ENCODE measurements at places on chromosomes 1 and 21.

GRCh38 chr1:88800382-88801051, 90.8 kb downstream of the GTF2B start:
- no peak for DNase-seq

DNA sequence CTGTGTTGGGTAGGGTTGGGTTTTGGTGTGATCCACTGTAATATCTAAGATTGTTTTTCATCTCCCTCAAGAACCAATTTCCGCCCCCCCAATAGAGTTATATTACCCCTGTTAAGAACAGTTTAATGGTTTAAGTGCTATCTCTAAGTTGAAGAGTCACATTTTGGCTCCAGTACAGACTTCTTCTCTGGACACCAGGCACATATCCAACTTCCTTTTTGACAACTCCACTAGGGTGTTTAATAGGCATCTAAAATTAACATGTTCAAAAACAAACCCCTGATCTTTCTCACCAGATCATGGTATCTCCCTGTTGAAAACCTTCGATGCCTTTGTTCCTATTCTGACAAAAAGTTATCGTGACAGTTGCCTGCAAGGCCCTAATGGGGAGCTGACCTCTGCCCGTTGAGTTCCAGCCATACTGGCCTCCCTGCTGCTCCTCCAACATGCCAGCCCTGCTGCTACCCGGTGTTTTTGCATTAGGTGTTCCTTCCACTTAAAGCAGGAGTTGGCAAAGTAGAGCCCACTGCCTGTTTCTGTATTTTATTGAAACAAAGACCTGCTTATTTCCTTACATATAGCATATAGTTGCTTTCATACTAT, 18.6 kb downstream of the USP24 start:
- no peak for DNase-seq

- no peak for DNase-seq
These were observed 5.4 kb downstream of the PPP2R5A start for GRCh38 chr1:212290608-212291007.

- DNase-seq: no peak
These were observed 148.0 kb upstream of the ERG start for GRCh38 chr21:38646213-38646837.

- DNase-seq: no peak
These were observed 336.0 kb downstream of the RRAGC start for GRCh38 chr1:38523568-38523939.

DNA sequence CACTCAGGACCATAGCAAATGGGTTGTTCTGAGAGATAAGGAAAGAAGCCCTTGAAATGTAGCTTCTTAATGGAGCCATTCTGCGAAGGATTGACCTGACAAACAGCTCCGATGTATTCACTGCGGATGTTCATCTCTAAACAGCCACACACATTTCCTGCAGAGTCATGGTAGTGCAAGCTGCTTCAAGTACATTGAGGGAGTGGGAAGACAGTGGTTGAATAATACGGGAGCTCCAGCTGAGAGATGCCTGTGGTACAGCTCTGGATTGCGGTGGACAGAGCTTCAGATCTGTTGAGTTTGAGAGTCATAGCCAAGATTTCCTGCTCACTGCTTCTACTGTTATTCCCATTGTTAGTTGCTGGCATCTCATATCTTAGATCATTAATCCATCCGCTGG, 86.6 kb downstream of the ZBTB18 start:
- DNase-seq: no peak

GRCh38 chr1:30541721-30542485, 181.5 kb downstream of the MATN1 start:
- DNase-seq: no peak

DNA sequence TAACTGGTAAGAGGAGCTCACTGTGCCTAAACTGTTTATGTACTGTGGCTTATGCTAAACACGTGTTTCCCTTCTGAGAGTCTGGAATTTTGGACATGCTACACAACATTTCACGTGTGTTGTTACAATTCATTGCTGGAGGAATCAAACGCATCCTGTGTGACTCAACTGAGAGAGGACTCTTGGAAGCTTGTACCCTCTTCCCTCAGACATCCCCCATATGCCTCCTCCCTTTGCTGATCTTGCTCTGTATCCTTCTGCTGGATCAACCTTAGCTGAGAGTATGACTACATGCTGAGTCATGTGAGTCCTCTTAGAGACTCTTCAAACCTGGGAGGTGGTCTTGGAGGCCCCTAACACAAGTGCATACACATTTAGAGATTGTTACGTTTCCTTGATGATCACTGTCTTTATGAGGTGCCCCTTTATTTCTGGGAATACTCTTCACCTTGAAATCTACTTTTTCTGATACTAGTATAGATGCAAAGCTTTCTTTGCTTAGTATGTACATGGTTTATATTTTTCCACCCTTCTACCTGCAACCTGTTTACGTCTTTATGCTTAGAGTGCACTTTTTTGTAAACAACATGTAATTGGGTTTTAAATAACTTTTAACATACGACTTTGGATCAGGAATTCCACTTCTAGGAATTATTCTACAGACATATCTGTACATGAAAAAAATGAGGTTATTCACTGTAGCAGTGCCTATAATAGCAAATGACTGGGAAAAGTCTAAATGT, 8.7 kb downstream of the NPHP4 start:
- DNase-seq: peak; percentile 74

GRCh38 chr21:27466140-27466539, 499.3 kb upstream of the ADAMTS5 start:
- no peak for DNase-seq

DNA sequence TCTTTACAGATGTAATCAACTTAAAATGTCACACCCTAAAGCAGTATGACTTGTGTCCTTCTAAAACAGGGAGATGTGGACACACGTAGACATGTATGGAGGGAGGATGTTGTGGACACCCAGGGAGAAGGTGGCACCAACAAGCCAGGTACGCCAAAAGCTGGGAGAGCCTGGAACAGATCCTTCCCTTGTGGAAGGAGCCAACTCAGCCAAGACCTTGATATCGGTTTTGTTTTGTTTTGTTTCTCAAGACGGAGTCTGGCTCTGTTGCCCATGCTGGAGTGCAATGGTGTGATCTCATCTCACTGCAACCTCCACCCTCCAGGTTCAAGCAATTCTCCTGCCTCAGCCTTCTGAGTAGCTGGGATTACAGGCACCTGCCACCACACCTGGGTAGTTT, 45.6 kb downstream of the CHAF1B start:
- DNase-seq: no peak

- no peak for DNase-seq
These were observed 8.0 kb downstream of the SMCP start for GRCh38 chr1:152886085-152886484.

DNA sequence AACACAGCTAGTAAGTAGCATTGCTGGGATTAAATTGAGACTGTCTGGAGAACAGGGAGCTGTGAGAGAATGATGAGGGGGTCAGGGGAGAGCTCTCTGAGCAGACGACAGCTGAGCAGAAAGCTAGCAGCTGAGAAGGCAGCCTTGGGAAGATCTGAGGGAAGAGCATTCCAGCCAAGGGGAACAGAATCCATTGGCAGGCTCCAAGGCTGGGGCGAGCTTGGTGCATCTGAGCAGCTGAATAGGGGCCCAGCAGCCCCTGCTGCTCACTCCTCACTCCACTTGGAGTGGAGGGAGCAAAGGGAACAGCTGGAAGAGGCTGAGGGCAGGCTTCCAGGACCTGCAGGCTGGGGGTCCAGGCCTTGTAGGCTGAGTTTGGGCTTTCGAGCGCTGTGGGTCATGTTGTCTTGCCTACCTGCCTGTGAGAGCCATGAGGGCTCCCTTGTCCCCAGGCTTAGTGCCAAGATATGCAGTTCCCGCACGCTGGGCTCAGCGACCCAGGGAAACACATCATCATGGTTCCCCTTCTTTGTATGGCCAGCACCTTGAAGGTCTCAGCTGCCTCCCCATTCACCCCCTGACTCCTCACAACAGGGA, 10.5 kb downstream of the ACOT11 start:
- no peak for DNase-seq

DNA sequence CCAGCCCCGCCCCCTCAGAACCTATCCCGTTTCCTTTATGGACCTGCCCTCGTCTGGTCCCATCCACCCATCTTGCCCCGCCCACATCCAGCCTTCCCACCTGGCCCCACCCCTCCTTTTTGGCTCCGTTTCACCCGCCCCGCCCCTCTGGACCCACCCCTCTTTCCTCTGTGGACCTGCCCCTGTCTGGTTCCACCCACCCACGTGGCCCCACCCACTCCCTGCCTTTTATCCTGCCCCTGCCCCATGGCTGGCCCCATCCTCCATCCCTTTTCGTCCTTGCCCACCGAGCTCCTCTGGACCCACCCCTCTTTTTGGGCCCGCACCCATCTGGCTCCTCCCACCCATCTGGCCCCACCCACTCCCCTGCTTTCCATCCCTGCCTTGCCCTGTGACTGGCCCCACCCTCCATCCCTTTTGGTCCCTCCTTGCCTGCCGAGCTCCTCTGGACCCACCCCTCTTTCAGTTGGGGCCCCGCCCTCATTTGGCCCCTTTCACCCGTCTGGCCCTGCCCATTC, 177.3 kb downstream of the CAMTA1 start:
- DNase-seq: no peak

- DNase-seq: peak; percentile 94
These were observed at the start of gene RRAGC for GRCh38 chr1:38859561-38860453. RRAGC (minus strand) TSS chr1:38859772; CDS start chr1:38859646, 126 bp downstream.

DNA sequence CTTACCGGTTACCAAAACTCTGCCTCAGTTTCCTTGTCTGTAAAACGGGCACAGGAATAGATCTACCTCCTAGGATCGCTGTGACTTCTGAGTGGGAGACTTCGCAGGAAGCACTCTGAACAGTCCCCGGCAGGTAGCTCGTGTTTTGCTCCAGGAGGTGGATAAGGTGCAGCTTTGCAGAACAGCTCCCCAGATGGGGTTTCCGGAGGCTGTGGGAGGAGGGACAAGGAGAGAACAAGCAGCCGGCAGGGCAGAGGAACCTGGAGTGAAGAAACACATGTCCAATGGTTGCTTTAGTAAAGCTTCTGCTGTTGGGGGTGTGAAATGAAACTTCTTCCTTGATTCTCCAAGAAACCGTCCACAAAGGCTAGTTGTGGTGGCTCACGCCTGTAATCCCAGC, 95.5 kb upstream of the TARDBP start:
- no peak for DNase-seq

- DNase-seq: no peak
These were observed 11.6 kb upstream of the CD46 start for GRCh38 chr1:207740207-207740606.

DNA sequence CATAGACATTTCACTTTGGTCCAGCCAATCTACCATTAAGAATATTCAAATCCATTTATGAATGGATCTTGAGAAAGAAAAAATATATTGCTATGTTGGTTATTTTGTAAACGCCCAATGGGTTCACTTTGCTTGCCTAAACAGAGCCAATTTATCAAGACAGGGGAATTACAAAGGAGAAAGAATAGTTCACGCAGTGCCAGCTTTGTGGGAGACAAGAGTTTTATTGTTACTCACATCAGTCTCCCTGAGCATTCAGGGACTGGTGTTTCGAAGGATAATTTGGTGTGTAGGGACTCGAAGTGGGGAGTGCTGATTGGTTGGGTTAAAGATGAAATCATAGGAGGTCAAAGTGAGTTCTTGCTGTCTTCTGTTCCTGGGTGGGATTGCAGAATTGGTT, 135.3 kb downstream of the GABPA start:
- no peak for DNase-seq

DNA sequence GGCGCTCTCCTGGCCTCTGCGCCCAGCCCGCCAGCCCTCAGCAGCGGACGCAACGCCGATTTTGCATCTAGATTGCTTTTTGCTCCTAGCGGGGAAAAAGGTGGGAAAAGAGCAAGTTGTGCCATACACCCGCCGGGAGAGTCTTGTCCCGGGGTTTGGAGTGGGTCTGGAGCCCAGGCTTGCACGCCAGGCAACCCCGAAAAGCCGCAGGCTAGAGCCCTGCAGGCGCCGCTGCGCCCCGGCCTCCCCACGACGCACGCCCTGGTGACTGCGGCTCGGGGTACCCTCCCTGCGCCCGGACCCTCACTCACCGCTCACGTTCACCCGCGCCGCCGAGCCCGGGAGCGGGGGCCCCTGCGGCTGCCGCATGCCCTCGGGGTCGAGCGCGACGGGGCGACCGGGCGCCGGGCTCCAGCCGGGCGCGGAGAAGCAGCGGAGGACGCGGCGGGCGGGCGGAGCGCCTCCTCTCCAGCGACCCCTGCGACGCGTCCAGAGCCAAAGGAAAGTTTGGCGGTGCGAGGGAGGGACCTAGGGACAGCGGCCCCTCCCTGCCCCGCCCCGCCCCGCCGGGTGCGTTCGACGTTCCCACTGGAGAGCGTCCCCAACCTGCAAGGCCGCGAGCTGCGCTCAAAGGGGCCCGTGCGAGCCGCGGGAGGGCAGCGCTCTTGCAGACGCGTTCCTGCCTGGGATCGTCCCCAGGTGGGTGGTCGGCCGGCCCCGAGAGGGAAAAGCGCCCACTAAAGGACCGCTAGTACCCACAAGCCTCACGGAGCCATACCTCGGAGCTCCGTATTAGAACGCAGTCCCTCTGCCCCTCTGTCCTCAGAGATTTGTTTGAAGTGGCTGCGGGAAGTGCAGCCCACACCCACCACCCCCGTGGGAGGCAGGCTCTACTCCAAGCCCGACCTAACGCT, at the start of gene LPAR3:
Gene LPAR3, minus strand, starts transcription at position 502 of the 914 bp plus-strand sequence. CDS start 27,086 bp downstream, outside the sequence.
- DNase-seq: no peak

- DNase-seq: no peak
These were observed 6.4 kb downstream of the SZT2 start for GRCh38 chr1:43396059-43396458.

DNA sequence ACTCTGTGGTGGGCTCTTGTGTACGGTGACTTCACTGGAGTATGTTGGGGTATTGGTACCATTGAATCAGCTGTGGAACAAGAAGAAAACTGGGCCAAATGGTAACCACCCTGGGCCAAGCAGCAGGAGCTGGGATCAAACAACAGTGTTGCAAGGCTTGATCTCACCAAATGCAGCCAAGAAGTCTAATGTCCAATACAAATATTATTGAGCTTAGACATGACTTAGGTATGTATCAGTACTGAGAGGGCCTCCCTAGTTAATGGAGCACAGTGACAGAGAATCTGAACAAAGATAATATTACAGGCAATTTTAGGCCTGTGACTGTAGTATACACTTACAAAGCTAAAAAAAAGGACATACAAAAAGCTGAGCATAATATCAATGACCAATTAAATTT, 604.8 kb downstream of the PLA2G4A start:
- no peak for DNase-seq

- DNase-seq: no peak
These were observed 313.0 kb upstream of the ST6GALNAC5 start for GRCh38 chr1:76554283-76554682.

- DNase-seq: no peak
These were observed 357.6 kb downstream of the TGFB2 start for GRCh38 chr1:218702775-218703174.

- DNase-seq: no peak
These were observed 19.2 kb downstream of the FAM89A start for GRCh38 chr1:231020816-231021215.
